ENCODE measurements at places on chromosomes 1 and 21.

GRCh38 chr1:1540090-1540817, at the start of gene TMEM240:
Gene TMEM240 (minus strand): TSS chr1:1540624. CDS start chr1:1540346, 278 bp downstream.
- peak; percentile 96 for DNase-seq

- no peak for DNase-seq
Observed at GRCh38 chr1:56713112-56713511, 68.0 kb downstream of the PRKAA2 start.

- no peak for DNase-seq
Observed at GRCh38 chr1:88774151-88774556, 90.1 kb downstream of the PKN2 start.

GRCh38 chr1:240151136-240151735, 59.6 kb downstream of the FMN2 start:
- no peak for DNase-seq

- DNase-seq, result peak; percentile 29
Observed at GRCh38 chr1:150596095-150596892, 16.9 kb upstream of the MCL1 start.

DNA sequence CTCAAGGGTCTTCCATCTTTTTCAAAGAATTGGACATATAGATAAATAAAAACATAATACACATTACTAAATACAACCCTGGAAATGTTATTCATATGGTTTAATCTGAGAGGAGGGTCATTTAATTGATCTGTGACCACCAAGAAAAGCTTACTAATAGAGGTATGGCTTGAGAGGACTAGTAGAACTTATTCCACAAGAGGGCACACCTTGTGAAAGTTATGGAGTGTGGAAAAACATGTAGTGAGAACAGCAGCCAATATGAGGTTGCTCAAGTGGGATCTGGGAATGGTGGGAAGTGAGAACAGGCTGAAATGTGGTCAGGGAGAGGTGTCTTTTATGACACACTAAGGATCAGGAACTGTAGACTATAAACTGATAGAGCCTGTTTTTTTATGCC, 973.5 kb upstream of the B3GALT2 start:
- DNase-seq, result no peak

DNA sequence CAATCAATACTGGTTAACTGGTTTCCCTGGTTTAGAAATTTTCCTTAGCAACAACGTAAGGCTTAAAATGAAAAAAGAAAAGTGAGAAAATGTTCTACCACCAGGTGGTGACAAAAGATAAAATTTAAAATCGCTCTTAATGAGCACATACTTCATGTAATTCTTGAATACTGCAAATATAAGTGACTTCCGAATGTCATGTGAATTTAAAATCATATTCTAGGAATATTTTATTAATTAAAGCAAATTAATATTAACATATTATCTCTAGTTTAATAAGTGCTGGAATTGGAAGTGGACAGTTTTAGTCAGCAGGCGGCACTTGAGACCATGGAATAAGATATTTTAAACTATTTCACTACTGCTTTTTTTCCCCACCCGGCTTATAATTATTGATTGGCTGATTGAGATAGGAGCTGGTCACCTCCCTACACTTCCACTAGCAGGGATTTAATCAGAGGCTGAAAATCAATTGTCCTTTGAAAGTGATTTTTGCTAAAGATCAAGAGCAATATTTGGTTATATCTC, 5.0 kb upstream of the ADAMTS1 start:
- peak; percentile 50 for DNase-seq

DNA sequence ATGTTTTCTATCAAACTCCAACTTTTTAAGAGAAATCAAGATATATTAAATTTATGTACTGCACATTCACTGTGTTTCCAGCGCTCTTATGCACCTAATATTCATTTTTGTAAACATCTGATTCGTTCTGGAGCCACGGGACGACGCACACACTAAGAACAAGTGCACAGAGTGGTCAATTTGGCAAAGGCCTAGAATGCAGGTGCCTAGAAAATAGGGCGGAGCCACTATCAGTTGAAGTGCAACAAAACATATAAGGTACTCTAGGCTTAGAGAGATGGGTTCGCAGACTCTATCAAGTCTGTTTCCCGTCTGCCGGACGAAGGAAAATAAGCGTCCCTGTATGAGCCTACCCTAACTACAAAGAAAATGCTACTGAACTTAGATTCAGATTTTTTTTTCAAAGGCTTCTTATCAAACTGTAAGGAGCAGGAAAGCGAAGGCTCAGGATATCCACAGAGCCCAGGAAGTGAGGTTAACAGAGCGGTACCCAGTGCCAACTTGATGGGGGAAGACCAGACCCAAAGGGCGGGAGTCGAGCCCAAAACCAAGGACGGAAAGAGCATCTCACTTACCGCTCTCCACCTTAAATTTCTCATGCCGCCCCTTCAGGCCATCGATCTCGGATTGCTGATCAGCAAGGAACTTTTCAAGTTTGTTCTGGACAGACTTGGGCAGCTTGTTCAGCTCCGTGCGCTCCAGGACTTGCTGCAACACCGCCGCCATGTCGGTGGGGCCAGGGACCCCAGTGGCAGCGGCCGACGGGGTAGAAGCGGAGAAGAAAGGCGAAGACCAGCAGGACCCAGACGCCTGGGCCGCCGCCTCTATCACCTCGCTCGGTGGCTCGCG, 526 bp downstream of the TPR start:
- peak; percentile 33 for DNase-seq

DNA sequence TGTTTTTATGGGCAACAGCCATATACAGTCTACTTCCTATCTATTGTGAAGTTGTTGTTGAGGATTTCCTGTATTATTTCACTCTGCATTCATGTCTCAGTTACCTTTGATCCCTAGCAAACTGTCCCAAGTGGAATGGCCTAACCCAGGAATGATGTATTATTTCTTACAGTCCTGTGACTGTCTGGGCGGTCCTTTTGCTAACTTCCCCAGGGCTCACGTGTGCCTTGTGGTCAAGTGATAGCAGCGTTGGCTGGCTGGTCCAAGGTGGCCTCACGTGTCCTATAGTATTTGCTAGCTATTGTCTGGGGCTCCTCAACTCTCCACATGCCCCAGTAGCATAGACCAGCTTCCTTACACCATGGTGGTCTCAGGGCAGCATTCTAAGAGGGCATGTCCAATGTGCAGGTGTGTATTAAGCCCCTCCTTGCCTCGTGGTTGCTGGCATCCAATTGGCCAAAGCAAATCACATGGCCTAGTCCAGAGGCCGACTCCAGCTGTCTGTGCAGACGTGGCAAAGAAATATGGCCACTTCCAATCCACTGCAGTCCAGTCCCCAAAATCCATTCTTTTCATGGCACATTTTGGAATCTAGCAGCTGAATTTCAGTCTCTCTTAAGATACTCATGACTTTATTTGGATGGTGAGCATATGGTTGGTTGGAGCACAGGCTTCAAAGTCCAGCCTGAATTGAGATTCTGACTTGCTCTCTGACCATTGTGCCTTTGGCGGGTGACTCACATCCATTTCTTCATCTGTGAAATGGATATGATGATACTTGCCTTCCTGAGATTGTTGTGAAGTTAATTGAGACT, 94.1 kb downstream of the GALNT2 start:
- DNase-seq, result no peak

GRCh38 chr1:84781946-84782771, 91.9 kb upstream of the SSX2IP start:
- peak; percentile 74 for DNase-seq

DNA sequence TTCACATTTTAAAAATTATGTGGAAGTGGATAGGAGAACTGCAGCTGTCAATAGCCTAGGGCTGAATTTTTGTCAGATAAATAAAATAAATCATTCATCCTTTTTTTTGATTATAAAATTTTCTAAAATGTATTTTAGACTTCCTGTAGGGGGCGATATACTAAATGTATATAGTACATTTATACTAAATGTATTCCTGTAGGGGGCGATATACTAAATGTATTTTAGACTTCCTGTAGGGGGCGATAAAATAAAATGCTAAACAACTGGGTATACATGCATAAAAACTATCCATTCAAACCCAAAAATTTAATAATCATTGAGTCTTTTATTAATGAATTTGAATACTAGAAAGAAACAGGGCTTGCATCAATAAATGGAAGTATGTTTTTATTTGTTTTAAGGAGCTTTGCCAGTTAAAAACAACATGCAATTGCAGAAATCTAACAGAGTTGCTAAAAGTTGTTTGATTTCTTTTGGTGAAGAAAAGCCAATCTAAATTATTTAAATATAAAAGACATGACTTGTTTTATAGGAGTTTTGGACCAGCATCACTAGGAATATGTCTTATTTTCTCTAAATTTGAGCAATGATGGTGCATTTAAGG, 31.4 kb downstream of the CLCA1 start:
- DNase-seq, result no peak

GRCh38 chr1:1314237-1314586, 5.8 kb downstream of the PUSL1 start:
- DNase-seq, result no peak

GRCh38 chr1:212118872-212119260, 83.3 kb downstream of the DTL start:
- DNase-seq, result no peak

DNA sequence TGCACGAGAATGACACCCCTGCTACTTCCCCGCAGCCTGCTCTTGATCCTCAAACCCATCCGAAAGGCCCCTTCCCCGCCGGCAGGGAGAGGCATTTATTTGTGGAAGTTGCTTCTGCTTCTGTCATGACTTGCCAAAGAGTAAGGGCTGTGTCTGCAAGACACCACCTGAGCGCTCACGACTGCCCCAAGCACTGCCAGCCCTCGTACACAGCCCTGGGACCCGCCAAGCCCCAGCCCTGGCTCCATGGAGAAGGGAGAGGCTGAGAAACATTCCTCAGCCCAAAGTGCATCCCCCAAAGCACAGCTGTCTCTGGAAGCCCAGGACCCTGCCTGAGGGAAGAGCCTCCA, 6.3 kb upstream of the TPRG1L start:
- DNase-seq, result no peak

Measured in GM03348 (cell line).